ENCODE measurements at places on chromosomes 13 and 19. TPM values are rescaled to one million over a fixed set of nuclear protein-coding genes. Genes with fewer than 3 reads are reported as not detected.

- peak; percentile 0 for DNase-seq
Measured at GRCh38 chr13:50509167-50509566, 334.3 kb downstream of the DLEU7 start.

GRCh38 chr13:101292711-101293110, 123.6 kb downstream of the NALCN start:
- DNase-seq = no peak

DNA sequence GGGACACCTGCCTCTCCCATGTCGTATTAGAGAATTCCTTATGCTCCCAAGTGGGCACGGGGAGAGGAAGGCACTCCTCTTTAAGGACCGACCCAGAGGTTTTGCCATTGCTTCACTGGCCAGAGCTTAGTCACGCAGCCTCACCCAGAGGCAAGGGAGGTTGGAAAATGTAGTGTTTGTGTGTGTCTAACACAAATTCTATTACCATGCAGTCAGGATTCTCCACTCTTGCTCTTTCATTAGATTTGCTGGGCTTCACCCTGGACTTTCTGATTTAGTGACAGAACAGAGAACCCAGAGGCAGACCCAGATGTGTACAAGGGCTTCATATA, 14.6 kb upstream of the NCCRP1 start:
- no peak for DNase-seq

- no peak for DNase-seq
Measured at GRCh38 chr13:47696674-47697073, 304.4 kb downstream of the SUCLA2 start.

DNA sequence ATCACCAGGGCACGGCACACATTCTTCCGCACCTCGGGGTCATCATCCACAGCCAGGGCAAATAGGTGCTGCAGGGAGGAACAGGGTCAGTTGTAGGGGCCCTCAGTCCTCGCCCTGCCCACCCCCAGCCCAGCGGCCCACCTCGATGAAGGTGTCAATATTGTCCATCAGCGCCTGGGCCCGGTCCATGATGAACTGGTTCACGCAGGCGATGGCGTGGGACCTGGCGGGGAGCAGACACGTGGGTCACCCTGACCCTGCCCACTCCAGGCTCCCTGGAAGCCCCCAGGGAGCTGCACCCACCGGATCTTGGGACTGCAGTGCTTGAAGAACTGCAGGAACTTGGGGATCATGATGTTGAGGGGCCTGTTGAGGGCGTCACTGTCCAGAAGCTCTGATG, 8.6 kb downstream of the TNPO2 start:
- DNase-seq = no peak

GRCh38 chr13:33205804-33206221, 79.7 kb downstream of the STARD13 start:
- DNase-seq = no peak

The SBK2 gene
- not detected for total RNA-seq

The ZNF627 gene
- 16.0 TPM for total RNA-seq

The CPAMD8 gene
- total RNA-seq = 1.2 TPM

All from OCI-LY7 (cell line).